CD4-positive, alpha-beta memory T cell (primary cell): ENCODE measurements at places on chromosomes 1 and 21. TPM values are rescaled to one million over a fixed set of nuclear protein-coding genes. Genes with fewer than 3 reads are reported as not detected.

DNA sequence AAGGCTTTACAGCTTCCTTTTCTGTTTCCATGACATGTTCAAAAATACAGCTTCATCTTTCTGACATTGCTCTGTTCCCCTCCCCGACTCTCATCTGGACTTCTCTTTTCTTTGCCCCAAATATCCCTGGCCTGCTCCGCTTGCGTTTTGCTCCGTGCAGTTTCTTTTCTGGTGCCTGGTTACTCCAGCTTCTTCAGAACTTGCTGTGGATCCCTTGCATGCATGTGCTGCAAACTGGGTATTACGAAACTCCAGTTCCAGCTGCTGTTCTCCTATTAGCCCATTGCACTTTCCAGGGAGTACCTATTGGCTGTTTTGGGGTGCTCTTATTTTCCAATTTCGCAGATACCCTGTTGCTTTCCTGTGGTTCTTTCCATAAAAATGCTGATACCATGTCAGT lies 9.9 kb upstream of the NDC1 start:
- DNase-seq, result no peak
- no peak overlapping the region for H3K27ac ChIP-seq
- peaks cover 6% of the 10 kb centered on the region for H3K36me3 ChIP-seq
- H3K4me3 ChIP-seq, result no peak overlapping the region

GRCh38 chr1:12049616-12050015 lies 13.5 kb upstream of the TNFRSF8 start:
- H3K27me3 ChIP-seq, result no peaks in the 10 kb centered on the region
- H3K4me1 ChIP-seq, result peaks cover 28% of the 10 kb centered on the region
- DNase-seq, result no peak
- H3K36me3 ChIP-seq, result no peaks in the 10 kb centered on the region

- no peak for DNase-seq
- no peaks in the 10 kb centered on the region for H3K36me3 ChIP-seq
- H3K27ac ChIP-seq, result no peak overlapping the region
- no peaks in the 10 kb centered on the region for H3K4me1 ChIP-seq
- no peaks in the 10 kb centered on the region for H3K27me3 ChIP-seq
- no peak overlapping the region for H3K4me3 ChIP-seq
Observed at GRCh38 chr1:182666706-182667105, 17.7 kb downstream of the RGS8 start.

GRCh38 chr1:119687434-119688079 lies 24.2 kb upstream of the PHGDH start:
- H3K4me1 ChIP-seq, result no peaks in the 10 kb centered on the region
- no peak overlapping the region for H3K27ac ChIP-seq
- no peak for DNase-seq
- H3K36me3 ChIP-seq, result no peaks in the 10 kb centered on the region
- H3K27me3 ChIP-seq, result no peaks in the 10 kb centered on the region

ADGRB2 gene
- 2.0 TPM for total RNA-seq

- no peak overlapping the region for H3K4me3 ChIP-seq
- H3K27ac ChIP-seq, result peak overlapping the region; percentile 54
- H3K4me1 ChIP-seq, result peaks cover 100% of the 10 kb centered on the region
Observed at GRCh38 chr1:100397681-100398080, 45.4 kb downstream of the CDC14A start.

GRCh38 chr1:62744611-62745577 lies 39.0 kb upstream of the ATG4C start:
- no peaks in the 10 kb centered on the region for H3K36me3 ChIP-seq
- H3K27me3 ChIP-seq, result no peaks in the 10 kb centered on the region
- H3K4me3 ChIP-seq, result no peak overlapping the region
- no peaks in the 10 kb centered on the region for H3K4me1 ChIP-seq
- no peak for DNase-seq
- no peak overlapping the region for H3K27ac ChIP-seq

GRCh38 chr1:184823080-184823479 lies 68.4 kb upstream of the EDEM3 start:
- no peaks in the 10 kb centered on the region for H3K27me3 ChIP-seq
- H3K36me3 ChIP-seq, result peaks cover 31% of the 10 kb centered on the region
- H3K27ac ChIP-seq, result no peak overlapping the region
- H3K4me1 ChIP-seq, result no peaks in the 10 kb centered on the region
- no peak for DNase-seq

DNA sequence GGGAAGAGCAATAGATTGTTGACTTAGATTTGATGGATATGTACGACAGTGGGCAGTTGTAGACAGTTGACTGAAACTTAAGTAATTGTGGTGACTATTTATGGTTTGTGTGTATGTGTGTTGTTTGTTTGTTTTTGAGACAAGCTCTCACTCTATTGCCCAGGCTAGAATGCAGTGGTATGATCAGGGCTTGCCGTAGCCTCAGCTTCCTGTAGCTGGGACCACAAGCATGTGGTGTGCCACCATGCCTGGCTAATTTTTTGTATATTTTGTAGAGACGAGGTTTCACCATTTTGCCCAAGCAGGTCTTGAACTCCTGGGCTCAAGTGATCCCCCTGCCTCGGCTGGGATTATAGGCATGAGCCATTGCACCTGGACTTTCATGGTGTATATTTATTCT lies 9.8 kb downstream of the SDHC start:
- H3K27ac ChIP-seq, result no peak overlapping the region
- H3K36me3 ChIP-seq, result peaks cover 7% of the 10 kb centered on the region
- no peak for DNase-seq

HSPA6 gene
- total RNA-seq, result 2.4 TPM

MSH4 gene
- total RNA-seq, result 0.87 TPM

RAP1GAP gene
- total RNA-seq, result 0.23 TPM

FCGR1A gene
- not detected for total RNA-seq

GBP4 gene
- 49.5 TPM for total RNA-seq

- no peak overlapping the region for H3K27ac ChIP-seq
- H3K4me1 ChIP-seq, result no peaks in the 10 kb centered on the region
- DNase-seq, result no peak
- H3K27me3 ChIP-seq, result no peaks in the 10 kb centered on the region
Observed at GRCh38 chr1:48069662-48070395, 72.6 kb upstream of the TRABD2B start.

ATXN7L2 gene
- 9.0 TPM for total RNA-seq

GRCh38 chr1:64981601-64982533 lies 15.5 kb upstream of the JAK1 start:
- no peak for DNase-seq
- no peak overlapping the region for H3K4me3 ChIP-seq
- no peaks in the 10 kb centered on the region for H3K4me1 ChIP-seq
- no peaks in the 10 kb centered on the region for H3K27me3 ChIP-seq

GRCh38 chr1:41496080-41497055 lies 11.9 kb upstream of the EDN2 start:
- H3K4me3 ChIP-seq, result no peak overlapping the region
- H3K36me3 ChIP-seq, result no peaks in the 10 kb centered on the region
- H3K27ac ChIP-seq, result no peak overlapping the region
- H3K27me3 ChIP-seq, result peaks cover 3% of the 10 kb centered on the region

DNA sequence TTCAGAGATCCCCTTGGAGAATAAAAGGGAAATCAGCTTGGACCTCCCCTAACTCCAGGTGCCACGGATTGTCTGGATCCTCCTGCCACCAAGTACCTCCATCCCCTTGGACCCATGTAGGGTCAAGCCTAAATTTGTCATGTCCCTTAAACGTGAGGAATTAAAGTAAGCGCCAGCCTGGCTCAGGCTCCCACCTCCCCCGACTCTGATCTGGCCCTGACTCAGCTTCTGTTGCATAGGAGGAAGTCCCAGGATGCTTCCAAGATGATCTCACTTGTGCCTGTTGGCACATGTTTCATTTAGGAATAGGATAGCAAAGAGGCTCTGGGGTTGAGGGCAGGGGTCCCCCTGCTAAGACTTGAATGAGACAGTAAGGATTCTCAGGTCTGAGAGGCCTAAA lies 231.9 kb upstream of the JUN start:
- H3K27me3 ChIP-seq, result no peaks in the 10 kb centered on the region
- H3K27ac ChIP-seq, result no peak overlapping the region
- no peaks in the 10 kb centered on the region for H3K36me3 ChIP-seq
- DNase-seq, result no peak
- no peak overlapping the region for H3K4me3 ChIP-seq

- H3K36me3 ChIP-seq, result no peaks in the 10 kb centered on the region
- H3K27ac ChIP-seq, result no peak overlapping the region
- H3K4me3 ChIP-seq, result no peak overlapping the region
- H3K27me3 ChIP-seq, result no peaks in the 10 kb centered on the region
Observed at GRCh38 chr1:30764939-30765555, 7.5 kb upstream of the LAPTM5 start.

DNA sequence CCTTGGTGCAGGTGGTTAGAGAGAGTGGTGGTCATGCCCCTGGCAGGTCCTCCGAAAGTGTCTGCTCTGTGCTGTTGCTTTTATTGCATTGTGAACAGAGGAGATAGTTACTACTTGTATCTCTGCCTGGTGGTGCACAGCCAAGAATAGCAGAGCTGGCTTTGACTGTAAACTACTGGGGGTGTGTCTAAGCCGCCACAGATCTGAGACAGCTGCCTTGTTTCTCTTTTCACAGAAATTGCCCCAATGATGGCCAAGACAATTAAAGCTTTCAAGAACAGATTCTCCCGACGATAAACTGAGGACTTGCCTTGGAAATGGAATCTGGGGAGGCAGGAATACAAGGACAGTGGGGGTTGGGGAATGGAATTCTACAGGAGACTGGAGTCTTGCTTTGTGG lies 16.0 kb downstream of the ELOA start:
- no peak overlapping the region for H3K4me3 ChIP-seq
- H3K36me3 ChIP-seq, result peaks cover 61% of the 10 kb centered on the region
- no peaks in the 10 kb centered on the region for H3K27me3 ChIP-seq
- H3K4me1 ChIP-seq, result no peaks in the 10 kb centered on the region
- DNase-seq, result no peak

DNA sequence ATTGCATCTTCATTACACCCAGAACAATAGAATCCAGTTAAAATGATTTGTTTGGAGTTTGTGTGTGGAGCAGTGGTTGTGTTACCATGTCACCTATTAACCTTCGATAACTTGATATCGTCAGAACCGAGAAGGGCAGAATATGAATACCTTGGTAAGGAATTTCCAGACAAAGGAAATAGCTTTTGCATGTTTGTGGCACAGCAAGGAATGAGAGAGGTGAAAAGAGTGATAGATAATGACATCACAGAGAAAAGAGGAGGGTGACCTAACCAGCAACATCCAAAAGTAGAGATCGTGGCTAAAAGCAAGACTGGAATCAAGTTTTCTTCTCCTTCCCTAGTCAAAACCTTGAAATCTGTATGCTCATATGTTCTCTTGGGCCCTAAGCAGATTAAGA lies 244.6 kb upstream of the NEGR1 start:
- DNase-seq, result no peak
- no peaks in the 10 kb centered on the region for H3K36me3 ChIP-seq
- no peaks in the 10 kb centered on the region for H3K27me3 ChIP-seq
- H3K4me1 ChIP-seq, result no peaks in the 10 kb centered on the region
- H3K27ac ChIP-seq, result no peak overlapping the region
